ENCODE measurements at places on chromosomes 1 and 21. TPM values are rescaled to one million over a fixed set of nuclear protein-coding genes. Genes with fewer than 3 reads are reported as not detected.
A peak's percentile ranks its signal among the peaks of the same experiment; 100 is the strongest.

AIRE gene
- not detected for total RNA-seq

DNM3 gene
- total RNA-seq: 13.8 TPM

DNA sequence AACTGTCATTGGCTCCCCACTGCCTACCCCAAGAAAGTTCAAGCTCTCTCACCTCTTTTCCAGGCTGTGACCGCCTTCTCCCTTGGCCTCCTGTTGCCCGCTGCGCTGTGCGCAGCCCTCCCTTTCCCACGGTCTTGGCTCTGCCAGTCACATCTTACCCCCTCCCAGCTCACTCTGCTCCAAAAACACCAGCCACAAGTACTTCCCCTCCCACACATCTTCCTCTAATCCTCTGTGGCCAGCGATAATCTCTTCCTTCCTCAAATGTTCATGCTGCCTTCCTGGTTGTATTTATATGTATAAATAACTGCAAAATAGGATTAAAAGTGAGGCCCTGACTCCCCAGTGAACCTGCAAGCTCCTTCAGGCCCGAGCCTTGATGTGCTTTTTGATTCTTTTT is 81.8 kb downstream of the AJAP1 start:
- DNase-seq: no peak

SMIM1 gene
- not detected for total RNA-seq

- no peak for DNase-seq
These were observed 325.4 kb downstream of the CHRM3 start for GRCh38 chr1:239711768-239712167.

KPRP gene
- total RNA-seq: not detected

DNA sequence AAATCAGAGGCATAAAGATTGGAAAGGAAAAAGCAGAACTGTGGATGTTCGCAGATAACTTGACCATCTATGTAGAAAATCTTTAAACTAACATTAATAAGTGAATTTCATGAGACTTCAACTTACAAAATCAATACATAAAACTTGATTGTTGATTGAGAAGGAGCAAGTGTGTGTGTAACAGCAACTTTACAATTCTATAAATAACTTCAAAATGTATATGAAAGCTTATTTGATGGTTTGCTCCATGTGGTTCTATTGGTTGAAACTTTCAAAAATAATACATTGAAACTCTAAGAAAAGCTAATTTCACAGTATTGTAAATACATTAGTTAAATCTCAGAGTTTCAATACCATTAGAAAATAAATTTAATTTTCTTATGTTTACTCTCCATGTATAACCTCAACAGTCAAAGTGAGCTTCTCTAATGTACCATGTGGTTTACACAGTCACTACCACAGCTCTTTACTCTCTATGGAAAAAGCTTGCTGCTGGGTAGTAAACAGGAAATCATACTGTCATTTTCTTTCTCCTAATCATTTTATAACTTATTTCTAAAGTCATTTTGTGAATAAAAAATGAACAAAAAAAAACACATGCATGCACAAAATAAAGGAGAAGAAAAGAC is 12.0 kb downstream of the AKT3 start:
- DNase-seq: no peak

NGF gene
- not detected for total RNA-seq

DNA sequence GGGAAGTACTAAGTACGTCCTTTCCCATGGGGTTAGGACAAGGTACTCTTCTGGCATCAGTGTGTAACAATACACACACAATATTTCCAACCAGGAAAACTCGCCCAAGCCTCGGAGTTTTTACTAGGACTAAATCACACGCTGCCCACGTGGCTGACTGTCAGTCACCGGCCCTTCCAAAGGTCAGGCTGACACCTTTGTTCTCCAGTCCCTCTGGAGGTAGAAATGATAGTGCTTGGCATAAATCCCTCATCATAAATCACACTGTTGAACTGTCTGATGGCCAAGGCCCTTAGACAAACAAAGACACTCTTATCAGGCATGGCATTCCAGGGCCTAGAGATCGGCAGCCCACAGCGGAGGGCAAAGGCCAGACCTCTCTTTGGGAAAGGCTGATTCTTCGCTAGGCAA is 16.9 kb upstream of the SLAMF9 start:
- peak; percentile 48 for DNase-seq

ADIPOR1 gene
- total RNA-seq: 46.1 TPM

- DNase-seq: peak; percentile 86
These were observed 40.9 kb upstream of the BEND5 start for GRCh38 chr1:48817505-48818114.

CTXND2 gene
- not detected for total RNA-seq

- no peak for DNase-seq
These were observed 33.1 kb upstream of the LBR start for GRCh38 chr1:225460737-225461532.

- no peak for DNase-seq
These were observed 122.9 kb downstream of the EVI5 start for GRCh38 chr1:92662048-92662447.

DNA sequence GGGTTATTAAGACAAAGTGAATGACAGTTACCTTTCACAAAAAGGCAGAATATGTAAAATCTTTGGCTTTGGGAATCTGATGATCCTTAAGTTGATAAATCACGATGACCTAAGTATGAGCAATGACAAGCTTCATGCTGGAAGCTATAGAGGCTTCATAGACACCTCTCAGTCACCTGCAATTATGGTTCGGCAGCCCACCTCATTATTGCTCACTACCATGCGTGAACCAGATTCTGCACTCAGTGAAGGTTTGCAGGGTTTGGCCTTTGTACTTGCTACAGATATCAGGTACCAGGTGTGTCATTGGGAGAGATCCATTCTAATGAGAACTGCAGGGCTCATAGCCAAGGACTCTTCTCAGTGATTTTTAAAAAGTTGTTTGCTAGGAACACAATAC is 163.5 kb downstream of the KCTD3 start:
- no peak for DNase-seq

ERI3 gene
- 30.1 TPM for total RNA-seq

- no peak for DNase-seq
These were observed 960 bp downstream of the RCAN1 start for GRCh38 chr21:34613679-34614627.

DNA sequence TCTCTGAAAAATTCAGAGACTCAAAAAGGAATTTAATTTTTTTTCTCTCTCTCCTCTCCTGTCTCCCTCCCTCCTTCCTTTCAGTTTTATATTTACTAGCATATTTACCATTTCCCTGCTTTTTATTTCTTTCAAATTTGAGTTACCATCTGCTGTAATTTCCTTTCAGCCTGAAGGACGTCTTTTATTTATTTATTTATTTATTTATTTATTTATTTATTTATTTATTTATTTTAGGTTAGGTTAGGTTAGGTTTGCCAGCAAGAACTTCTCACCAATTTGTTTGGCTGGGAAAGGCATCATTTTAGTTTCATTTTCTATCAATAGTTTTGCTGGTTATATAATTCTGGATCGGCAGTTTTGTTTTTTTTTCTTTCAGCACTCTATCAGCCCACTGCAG is 231.7 kb upstream of the ZRANB2 start:
- DNase-seq: no peak

GRCh38 chr1:167465018-167465417 is 53.3 kb downstream of the CD247 start:
- no peak for DNase-seq

- no peak for DNase-seq
These were observed 31.3 kb downstream of the UBE2U start for GRCh38 chr1:64234714-64235113.

GRCh38 chr21:33149181-33149580 is 79.2 kb downstream of the OLIG1 start:
- no peak for DNase-seq

CHIA gene
- total RNA-seq: 23.2 TPM

DNA sequence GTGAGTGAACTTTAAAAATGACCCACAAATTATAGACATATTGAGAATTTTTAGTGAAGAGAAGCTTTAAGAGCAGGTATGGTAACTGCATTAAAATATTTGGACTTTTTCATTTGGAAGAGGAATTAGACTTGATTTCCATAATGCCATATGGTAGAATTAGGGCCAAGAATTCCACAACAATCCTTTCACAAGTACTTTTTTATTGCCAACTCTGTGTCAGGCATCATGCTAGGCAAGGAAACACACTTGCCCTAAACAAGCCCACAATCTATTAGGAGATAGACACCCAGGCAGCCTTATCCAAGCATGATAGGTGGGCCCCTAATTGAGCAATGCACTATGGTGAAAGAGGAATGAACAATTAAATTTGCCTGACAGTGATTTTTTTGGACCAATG is 353.0 kb downstream of the TGFB2 start:
- DNase-seq: no peak

GRCh38 chr1:183655562-183656075 is 2.5 kb upstream of the APOBEC4 start:
- DNase-seq: peak; percentile 84

DNA sequence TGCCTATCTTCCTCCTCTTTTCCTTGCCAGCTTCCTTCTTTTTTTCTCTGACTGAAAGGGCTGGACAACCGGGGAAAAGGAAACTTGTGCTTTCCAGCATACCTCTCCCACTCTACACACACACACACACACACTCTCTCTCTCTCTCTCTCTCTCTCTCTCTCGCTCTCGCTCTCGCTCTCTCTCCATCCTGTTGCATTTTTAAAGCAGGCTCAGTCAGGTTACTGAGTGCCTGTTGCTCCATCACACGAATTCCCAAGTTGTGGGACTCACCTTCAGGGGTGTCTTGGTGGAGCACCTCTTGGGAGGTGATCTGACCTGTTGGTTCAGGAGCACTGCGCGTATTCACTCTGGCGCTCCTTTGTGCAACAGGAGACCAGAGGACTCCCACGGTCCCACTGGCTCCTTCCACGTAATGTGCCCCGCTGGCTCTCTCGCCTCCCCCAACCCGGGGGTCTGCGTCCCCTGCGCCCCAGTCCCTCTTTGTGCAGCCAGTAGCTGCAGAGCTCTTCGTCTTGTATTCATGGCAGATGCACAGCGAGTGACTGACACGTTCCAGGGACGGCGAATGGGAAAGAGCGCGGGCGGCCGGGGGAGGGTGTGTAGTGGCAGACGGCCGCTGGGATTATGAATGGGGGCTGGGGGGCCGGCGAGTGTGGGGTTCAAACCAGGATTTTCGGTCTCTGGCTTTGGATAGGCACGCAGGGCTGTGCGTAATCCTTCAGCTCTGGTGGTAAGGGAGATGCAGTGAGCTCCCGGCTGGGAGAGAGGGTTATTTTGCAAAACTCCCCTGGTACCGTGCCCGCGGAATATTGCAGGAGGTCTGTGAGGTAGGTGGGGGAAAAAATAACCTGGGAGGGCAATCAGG is 660 bp upstream of the PDE4B start:
- peak; percentile 16 for DNase-seq

DNA sequence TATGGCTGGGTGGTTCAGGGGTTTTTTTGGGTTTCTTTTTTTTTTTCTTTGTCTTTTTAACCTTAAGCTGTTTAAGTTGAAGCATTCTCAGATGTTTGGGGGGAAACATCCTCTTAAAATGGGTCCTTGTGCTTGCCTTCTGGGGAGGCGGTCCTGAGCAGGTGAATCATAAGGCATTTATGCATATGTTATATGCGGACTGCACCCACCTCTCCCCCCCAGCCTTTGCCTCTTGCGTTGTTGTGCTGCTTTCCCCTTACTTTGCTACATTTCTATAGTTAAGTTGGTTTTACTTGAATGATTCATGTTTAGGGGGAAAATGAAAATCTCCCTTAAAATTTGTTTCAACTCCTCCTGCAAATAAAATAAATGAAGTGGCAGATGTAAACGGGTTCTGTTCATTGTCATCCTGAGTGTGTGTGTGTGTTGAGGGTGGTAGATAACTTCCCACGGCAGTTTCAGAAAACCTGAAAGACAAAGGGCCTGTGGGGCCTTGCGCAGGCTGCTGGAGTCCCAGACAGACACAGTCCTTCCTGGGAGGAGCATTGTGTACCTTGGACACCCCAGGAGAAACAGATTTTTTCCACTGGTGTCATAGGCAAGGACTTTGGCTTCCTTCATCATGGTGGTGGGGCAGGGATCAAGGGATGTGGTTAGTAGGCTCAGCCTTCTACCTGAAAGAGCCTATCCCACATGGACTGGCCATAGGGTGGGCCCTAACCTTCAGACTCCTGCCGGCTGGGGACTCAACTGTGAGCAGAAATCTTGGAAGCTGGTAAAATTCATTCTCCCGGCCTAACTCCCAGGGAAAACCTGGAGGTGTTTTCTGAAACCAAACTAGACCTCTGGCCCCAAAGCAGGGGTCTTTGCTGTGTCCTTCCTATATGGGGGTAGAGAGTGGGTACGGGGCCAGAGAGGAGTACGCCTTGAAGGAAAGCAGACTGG is 926 bp upstream of the SH3D21 start:
- peak; percentile 38 for DNase-seq

DNA sequence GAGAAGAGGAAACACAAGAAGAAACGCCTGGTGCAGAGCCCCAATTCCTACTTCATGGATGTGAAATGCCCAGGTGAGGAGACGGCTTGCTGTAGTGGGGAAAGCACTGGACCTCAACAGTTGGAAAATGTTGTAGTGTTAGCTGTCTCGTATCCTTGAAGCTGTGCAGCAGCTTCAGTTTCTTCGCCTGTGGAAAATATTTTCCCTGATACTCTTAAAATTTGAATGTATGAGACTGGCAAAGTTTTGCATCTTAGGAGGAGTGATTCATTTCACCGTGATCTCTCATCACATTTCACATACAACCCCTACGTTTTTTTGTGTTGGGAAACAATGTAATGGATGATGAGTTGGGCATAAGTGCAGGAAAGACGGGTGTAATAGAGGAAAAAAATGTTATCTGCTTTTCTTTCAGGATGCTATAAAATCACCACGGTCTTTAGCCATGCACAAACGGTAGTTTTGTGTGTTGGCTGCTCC is 629 bp downstream of the RPS27 start:
- no peak for DNase-seq

DNA sequence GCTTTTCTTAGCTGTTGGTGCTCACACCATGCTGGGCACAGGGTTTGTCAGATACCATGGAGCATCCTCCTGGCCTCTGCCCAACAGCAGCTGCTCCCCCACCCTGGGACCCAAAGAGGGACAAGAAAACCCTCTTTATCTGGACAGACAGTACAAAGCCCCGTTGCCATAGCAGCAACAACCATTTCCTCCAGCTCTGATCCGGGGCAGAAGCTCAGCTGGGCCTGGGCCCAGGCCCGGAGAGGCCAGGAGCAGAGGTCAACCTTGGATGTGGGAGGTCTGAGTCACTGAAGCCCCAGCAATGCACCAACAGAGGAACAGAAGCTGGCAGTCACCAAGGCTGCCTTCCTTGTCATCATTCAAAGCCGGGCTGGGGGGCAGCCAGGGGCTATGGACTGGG is 228.4 kb upstream of the POU3F1 start:
- peak; percentile 69 for DNase-seq

RPS6KA1 gene
- 46.7 TPM for total RNA-seq

- no peak for DNase-seq
These were observed 48.3 kb upstream of the LBR start for GRCh38 chr1:225476100-225476511.

RPTN gene
- not detected for total RNA-seq

GRCh38 chr1:236159704-236160539 is 17.6 kb downstream of the GPR137B start:
- no peak for DNase-seq

OXCT2 gene
- not detected for total RNA-seq

VWA5B1 gene
- not detected for total RNA-seq

CFAP107 gene
- not detected for total RNA-seq

- no peak for DNase-seq
These were observed 55.8 kb downstream of the CENPF start for GRCh38 chr1:214658785-214659184.

All from stomach (tissue), 19 donors.